ENCODE measurements at places on chromosomes 7 and 10.

GRCh38 chr10:63699785-63700613 lies 178.8 kb downstream of the REEP3 start:
- no peaks in the 10 kb centered on the region for H3K36me3 ChIP-seq
- no peak for DNase-seq
- H3K27ac ChIP-seq = peak overlapping the region; percentile 42
- no peaks in the 10 kb centered on the region for H3K27me3 ChIP-seq
- no peak overlapping the region for H3K4me3 ChIP-seq

GRCh38 chr7:79604841-79605240 lies 151.4 kb upstream of the MAGI2 start:
- DNase-seq = no peak
- no peak overlapping the region for H3K4me3 ChIP-seq
- no peaks in the 10 kb centered on the region for H3K27me3 ChIP-seq

- no peak within 1 kb of the TSS for H3K27ac ChIP-seq
- no peaks in the 10 kb centered on the region for H3K36me3 ChIP-seq
- DNase-seq = no peak
- peak within 1 kb of the TSS; percentile 23 for H3K4me3 ChIP-seq
These were observed at the start of gene PPP1R9A for GRCh38 chr7:94907026-94907810. Gene PPP1R9A, plus strand, starts transcription at chr7:94907594. Its CDS starts 2,520 bp downstream, at chr7:94910114.

- peaks cover 1% of the 10 kb centered on the region for H3K36me3 ChIP-seq
- H3K27me3 ChIP-seq = peaks cover 5% of the 10 kb centered on the region
- H3K4me3 ChIP-seq = no peak overlapping the region
- peaks cover 27% of the 10 kb centered on the region for H3K4me1 ChIP-seq
These were observed 4.9 kb upstream of the SLF2 start for GRCh38 chr10:100907773-100908363.

DNA sequence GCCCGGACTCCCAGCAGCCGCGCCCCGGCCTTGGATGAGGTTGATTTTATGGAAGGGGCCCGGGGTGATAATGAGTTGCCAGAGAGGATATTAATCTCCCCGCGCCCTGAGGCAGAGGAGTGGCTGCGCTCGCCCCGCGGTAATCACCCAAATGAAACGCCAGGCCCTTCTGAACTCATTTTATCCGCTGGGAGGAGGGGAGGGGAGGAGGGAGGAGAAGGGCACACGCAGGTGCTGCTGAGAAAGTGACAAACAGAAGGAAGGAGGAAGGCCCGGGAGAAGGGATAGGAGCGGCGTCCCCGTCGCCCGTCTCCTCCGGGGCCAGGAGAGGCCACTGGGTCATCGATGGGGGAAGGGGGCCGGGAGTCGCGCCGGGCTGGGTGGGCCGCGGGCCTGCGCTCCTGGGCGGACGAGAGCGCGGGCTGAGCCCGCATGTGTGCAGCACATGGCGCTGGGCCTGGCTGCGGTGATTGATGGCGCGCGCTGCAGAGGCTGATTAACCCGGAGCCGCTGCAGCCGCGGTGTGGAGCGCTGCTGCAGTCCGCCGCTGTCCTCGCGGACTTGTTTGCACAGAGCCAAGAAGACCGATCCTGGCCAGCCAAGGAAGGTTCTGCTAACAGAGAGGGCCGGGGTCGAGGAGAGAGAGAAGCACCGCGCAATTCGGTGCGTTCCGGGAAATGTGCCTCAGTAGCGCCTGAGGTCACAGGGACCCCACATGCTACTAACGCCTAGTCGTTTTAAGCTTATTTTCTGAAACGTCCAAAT lies 6.5 kb downstream of the MNX1 start:
- no peak for DNase-seq
- peaks cover 34% of the 10 kb centered on the region for H3K4me1 ChIP-seq
- peaks cover 91% of the 10 kb centered on the region for H3K27me3 ChIP-seq
- H3K27ac ChIP-seq = no peak overlapping the region
- H3K4me3 ChIP-seq = no peak overlapping the region

DNA sequence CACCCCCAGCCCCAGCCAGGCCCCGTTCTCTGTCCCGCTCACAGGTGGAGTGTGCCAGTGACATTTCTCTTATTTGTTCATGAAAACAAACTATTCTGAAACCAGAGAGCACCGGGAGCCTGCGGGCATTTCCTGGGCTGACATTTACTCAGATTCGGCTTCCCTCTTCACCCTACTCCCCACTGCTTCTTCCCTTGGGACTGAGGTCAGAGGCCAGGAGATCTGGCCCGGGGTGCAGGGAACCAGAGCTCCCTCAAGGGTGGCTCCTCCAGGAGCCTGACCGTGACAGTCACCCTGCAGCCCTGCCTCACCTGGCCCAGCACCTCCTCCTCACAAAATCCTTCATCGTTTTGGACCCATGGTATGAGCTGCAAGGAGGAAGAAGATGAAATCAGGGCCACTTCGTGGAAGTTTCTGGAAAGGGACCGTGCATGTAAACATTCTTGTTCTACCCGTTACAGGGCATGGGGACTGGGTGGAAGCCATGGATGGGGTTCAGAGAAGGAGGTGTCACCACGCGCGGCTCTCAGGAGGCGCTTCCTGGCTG lies 12.2 kb downstream of the BHLHA15 start:
- H3K36me3 ChIP-seq = peaks cover 51% of the 10 kb centered on the region
- peaks cover 12% of the 10 kb centered on the region for H3K4me1 ChIP-seq
- DNase-seq = no peak
- H3K4me3 ChIP-seq = no peak overlapping the region

GRCh38 chr7:47982610-47983009 lies 3.2 kb upstream of the HUS1 start:
- H3K36me3 ChIP-seq = peaks cover 17% of the 10 kb centered on the region
- DNase-seq = no peak
- no peak overlapping the region for H3K27ac ChIP-seq
- no peak overlapping the region for H3K4me3 ChIP-seq
- H3K4me1 ChIP-seq = peaks cover 16% of the 10 kb centered on the region

DNA sequence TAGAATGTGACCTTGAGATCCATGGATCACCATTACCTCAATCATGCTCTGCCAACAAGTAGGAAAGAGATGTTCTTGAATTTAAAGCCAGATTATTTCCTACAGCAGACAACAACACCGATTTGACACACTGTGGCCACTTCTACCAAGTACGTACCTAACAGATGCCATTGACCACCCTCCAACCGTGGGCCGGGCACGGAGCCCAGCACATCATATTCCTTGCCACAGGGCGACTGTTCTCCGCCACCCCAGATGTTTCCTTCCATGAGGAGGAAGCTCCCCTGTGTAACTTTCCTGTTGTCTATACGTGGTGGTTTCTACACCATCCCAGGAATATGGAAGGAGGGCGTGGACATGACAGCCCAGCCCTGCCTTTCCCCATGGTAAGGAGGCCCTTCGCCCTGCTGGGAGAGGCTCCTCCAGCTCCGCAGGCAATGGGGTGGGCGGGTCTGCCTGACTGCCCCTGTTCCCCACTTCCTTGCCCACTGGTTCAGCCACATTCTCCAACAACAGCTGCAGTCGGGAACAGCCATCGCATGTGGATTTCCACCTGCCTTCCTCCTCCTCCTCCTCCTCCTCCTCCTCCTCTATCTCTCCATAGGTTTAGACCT lies 7.2 kb downstream of the CHST15 start:
- H3K4me3 ChIP-seq = no peak overlapping the region
- no peaks in the 10 kb centered on the region for H3K4me1 ChIP-seq
- no peaks in the 10 kb centered on the region for H3K36me3 ChIP-seq
- no peak overlapping the region for H3K27ac ChIP-seq

GRCh38 chr10:102555781-102556328 lies 52.1 kb downstream of the SUFU start:
- no peaks in the 10 kb centered on the region for H3K27me3 ChIP-seq
- H3K27ac ChIP-seq = no peak overlapping the region
- H3K4me3 ChIP-seq = no peak overlapping the region
- peaks cover 15% of the 10 kb centered on the region for H3K4me1 ChIP-seq
- no peak for DNase-seq

DNA sequence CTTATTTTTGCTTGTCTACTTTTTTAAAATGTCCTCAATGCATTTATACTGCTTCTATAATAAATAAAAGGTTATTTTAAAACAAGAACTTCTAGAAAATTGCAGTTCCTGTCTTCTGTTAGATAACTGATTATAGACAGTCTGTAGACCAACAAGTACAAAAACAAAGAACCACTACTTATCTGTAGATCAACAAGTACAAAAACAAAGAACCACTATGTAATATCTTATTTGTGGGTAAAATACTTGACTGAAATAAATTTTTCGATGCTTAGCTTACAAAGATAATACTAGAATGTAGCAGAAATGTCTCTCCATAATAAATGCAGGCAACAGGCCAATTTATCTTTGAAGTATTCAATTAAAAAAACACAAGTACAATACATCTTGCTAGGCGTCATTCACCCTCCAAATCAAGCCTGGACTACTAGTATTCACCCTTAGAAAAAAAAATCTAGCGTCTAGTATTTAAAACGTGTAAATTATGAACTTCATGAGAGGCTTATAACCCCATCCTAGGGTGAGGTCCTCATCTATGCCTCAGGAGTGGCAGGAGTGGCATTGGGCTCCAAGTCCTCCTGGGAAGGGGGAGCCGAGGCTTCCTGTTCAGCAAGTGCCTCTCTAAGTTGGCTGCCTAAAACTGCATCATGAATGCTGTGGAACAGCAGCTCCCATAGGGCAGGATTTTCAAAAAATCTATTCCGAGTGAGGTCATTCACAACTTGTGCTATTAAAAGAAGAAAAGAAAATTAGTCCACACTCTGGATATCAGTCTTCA lies 26.6 kb downstream of the PSMC2 start:
- peaks cover 17% of the 10 kb centered on the region for H3K36me3 ChIP-seq
- H3K27ac ChIP-seq = no peak overlapping the region
- no peaks in the 10 kb centered on the region for H3K4me1 ChIP-seq

- H3K4me3 ChIP-seq = no peak overlapping the region
- DNase-seq = no peak
- H3K4me1 ChIP-seq = peaks cover 2% of the 10 kb centered on the region
- H3K27me3 ChIP-seq = peaks cover 4% of the 10 kb centered on the region
- H3K27ac ChIP-seq = no peak overlapping the region
These were observed 143.4 kb downstream of the HERPUD2 start for GRCh38 chr7:35551321-35552081.

DNA sequence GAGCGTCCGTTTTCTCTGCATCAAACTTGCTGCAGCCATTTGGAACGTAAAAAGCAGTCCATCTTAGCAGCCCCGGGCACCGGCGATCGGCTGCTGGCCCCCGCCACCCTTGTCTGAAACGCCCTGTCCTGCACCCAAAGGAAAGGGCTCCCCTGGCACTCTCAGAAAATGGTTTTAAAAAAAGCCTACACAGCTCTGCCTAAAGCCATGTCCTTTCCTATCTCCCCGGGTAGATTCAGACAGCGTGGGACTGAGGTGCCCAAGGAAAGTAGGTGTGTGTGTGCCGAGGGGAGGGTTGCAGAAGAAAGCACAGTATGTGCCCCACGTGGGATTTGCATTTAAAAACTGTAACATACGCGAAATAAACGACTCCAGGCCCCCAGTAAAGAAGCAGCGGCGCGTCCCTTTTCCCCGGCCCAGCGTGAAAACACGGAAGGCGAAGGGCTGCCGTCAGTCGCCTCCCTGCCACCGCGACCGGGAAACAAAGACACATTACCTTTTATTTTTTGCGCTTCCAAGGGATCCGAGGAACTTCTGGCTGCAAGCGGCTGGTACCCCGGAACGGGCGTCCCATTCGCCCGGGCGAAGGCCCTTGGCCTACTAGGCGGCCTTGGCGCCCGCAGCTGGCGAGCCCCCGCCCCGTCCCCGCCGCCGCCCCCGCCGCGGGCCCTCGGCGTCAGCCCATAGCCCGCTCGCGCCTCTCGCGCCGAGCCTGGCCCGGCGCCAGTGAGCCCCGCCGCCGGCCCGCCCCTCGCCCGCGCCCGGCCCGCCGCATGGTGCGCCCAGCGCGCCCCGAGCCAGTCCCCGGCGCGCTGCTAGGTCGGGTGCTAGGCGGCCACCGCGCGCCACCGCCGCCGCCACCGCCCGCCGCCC lies 304.6 kb downstream of the PRPF18 start:
- no peak overlapping the region for H3K27ac ChIP-seq
- peak overlapping the region; percentile 57 for H3K4me3 ChIP-seq
- DNase-seq = peak; percentile 43
- H3K4me1 ChIP-seq = peaks cover 20% of the 10 kb centered on the region
- peaks cover 92% of the 10 kb centered on the region for H3K27me3 ChIP-seq
- no peaks in the 10 kb centered on the region for H3K36me3 ChIP-seq

DNA sequence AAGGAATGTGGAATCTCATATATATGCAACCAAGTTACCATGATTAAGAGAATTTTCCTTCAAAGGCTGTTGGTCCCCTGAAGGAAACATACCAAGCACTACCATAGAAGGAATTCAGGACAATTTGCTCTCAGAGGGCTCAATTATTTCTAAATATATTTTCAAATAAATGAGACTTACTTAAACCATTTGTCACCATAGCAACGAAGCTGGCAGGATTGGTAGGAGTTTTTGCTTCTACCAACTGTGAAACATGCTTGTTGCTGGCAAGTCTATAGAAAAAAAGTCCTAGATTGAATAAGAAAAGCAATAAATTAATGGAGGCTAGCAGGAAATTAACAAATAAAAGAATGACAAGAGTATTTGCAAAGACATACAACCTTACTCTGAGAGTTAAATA lies 156.9 kb upstream of the NPSR1 start:
- no peaks in the 10 kb centered on the region for H3K4me1 ChIP-seq
- no peaks in the 10 kb centered on the region for H3K27me3 ChIP-seq
- no peak for DNase-seq
- H3K4me3 ChIP-seq = no peak overlapping the region
- no peak overlapping the region for H3K27ac ChIP-seq

DNA sequence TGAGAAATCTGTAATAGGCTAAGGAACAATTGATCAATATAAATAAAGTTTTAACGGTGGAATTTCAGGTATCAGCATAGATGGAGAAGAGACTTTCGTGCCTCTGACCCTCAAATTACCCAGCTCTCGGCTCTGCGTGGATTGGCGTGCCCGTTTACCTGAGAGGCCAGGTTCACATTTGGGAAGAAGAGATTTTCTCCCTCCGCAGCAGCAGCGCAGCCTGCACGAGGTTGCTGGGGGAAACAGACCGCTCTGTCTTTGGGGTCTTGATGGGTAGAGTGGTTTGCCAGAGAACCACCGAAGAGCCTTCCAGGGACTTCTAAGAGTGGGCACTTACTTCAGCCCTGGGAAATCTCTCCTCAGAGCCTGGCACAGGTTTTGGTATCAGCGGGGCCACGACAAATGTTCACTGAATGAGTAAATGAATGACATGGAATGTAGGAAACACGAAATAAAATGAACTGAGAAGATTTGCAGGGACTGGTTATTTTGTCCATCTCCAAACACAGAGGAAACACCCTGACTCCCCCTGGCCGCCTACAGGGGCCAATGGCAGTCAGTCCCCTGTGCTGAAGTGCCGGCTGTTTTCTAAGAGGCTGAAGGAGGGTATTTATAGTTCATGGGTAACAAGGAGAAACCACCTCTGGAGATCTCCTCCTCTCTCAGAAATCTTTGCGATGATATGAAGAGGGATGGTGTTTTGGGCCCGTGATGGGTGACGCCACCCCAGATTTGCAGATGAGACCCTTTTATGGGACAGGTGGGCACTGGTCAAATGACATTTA lies 338.5 kb downstream of the ADARB2 start:
- H3K4me3 ChIP-seq = no peak overlapping the region
- DNase-seq = no peak
- H3K36me3 ChIP-seq = no peaks in the 10 kb centered on the region
- H3K27me3 ChIP-seq = no peaks in the 10 kb centered on the region

Data from activated T-cell treated with anti-CD3 and anti-CD28 coated beads, Interleukin-2, amount 50 U/mL, for 24 hours (primary cell).